ENCODE measurements at places on chromosomes 2 and 18.

GRCh38 chr2:228378696-228379425 lies 197.4 kb upstream of the SPHKAP start:
- DNase-seq: no peak

DNA sequence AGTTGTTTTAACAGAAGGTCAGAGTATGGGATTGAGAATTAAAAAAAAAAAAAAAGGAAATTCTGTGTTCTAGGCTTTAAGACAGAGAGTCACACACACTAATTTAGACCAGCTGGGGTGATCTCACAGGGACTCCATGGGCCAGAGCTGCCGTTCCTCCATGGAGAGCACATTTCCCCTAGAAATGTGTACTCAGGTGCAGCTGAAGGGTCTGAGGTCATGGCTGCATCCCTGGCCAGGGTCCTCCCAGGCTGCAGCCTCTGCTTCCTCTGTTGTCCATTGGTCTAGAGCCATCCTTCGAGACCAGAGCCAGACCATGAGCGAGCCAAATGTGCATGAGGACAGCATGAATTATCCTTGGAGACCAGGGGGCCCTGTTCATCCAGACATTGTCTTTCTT lies 190.1 kb upstream of the TNP1 start:
- no peak for DNase-seq

DNA sequence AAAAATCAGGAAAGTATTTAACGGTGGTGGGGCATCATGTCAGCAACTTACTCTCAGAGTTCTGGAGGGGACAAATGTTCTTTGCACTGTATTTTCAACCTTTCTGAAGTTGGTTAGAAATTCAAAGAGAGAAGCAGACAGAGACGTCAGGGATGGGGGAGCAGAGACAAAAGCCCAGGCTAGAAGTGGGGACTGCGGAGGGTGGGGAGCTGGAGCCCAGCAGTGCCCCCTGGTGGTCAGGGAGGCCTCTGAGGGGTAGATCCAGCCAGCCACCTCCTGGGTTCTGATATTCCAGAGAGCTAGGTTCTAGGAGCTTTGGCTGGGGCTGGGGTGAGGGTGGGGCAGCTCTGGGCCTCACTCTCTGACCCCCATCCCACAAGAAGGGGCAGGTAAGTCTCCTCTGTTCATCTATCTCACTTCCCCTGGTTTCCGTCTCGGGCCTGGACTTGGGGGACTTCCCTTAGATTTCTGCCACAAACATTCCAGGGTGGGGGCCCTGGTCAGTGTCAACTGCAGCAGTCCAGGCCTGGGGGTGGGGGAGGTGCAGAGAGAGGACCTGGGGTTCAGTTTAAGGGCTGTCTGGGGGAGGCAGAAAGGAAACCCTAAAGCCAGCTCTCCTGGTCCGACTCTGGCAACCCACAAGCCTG lies 8.9 kb downstream of the TNS1 start:
- peak; percentile 65 for DNase-seq

DNA sequence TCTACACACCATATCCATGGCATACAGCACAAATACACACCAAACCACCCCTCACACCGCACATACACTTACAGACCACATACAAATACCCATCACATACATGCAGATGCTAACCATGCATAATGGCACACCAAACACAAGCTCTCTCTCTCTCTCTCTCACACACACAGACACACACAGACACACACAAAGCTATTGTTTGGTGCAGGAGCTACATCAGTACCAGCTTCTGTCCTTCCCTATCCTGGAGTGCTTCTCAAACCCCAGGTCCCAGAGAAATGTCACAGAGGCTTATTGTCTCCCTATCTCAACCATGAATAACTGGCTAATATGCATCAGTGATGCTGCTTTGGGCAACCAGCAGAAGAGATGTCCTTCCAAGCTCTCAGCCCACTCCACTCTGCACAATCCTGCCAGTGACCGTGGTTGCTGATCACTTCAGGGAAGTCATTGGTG lies 36.5 kb upstream of the ST3GAL5 start:
- no peak for DNase-seq

DNA sequence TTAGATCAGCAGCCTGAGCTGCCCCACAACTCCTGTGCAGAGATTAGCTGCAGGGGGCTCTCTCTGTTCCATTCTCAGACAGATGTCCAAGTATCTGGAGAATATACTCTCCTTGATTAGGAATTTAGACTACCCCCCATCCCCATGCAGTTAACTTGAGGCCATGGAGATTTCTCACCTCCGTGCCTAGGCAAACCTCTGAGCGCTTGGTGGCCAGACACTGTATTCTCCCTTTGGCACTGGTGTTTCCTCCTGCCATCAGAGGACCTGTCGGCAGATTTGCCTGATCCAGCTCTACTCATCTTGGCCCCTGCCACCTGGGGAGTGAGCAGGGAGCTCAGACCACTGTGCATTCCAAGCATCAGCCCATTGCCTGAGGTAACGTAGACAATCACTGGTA lies 48.3 kb downstream of the ZNF804A start:
- DNase-seq: no peak

GRCh38 chr2:174121175-174121574 lies 127.2 kb downstream of the OLA1 start:
- DNase-seq: no peak

GRCh38 chr2:55399815-55400214 lies 19.8 kb downstream of the CCDC88A start:
- DNase-seq: no peak

- no peak for DNase-seq
These were observed 2.1 kb downstream of the COL4A4 start for GRCh38 chr2:227161947-227162346.

DNA sequence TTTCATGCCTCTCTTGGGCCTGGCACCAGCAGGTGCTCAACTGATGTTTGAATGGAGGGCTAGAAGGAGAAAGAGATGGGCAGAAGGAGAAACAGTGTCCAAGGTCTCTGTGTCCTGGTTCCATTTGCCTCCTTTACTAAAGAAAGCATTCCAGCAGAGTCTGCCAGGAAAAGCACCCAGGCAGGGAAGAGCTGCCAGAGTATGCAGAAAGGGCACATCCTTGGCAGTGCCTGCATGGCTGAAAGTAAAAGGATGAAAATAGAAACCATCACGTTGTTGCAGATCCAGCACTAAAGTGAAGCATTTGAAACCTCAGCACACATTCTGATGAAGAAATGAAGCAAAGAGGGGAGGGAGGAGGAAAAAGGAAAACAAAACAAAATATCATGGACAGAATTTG lies 142.2 kb downstream of the ESCO1 start:
- no peak for DNase-seq

DNA sequence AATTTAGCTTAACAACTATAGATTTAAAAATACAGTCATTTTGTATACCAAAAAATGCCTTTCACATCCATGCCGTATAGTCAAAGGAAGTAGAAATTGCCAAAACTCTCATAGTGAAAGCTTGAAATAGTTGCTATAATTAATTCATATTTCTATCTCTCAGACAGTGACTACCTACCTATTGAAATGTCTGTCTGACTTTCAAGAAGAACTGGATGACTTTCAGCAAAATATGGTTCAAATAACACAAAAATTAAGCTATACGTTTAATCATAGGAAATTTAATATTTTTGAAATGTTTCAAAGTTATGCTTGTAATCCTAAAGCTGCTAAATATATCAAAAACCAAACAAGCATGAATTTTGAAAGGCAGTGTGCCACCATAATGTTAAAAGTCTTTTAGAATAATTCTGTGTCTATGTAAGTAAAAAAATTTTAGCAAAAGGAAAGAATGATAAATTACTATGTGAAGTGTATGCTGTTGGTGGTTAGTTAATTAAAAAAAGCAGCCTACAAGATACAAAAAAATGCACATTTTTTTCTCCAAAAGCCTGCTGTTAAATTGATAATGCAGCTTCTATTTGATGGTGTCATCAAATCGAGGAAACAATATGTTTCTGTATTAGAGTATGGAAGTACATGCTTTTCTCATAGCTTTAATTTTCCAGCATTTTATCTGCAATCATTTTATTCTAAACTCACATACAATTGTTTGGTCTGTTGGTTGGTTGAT lies 57.7 kb upstream of the ST6GAL2 start:
- no peak for DNase-seq

- no peak for DNase-seq
These were observed 797.2 kb downstream of the SATB2 start for GRCh38 chr2:198660501-198660900.

- DNase-seq: no peak
These were observed 25.4 kb upstream of the MRPL19 start for GRCh38 chr2:75621228-75621627.

DNA sequence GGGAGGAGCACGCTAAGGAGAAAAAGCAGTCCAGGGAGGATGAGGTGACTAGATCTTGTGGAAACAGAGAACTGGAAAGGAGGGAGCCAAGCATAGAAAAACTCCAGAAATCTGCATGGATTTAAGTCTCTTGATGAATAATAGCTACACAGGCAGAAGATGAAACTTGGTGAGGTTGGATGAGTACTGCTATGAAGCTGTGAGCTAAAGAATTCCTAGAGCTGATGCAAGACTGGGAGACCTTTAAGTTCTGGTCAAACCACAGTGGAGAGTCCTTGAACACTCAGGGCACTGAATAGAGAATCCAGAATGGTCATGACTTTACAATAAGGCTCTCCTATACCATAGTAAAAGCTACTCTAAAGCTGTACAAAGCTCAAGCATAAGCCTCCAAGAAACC lies 18.4 kb upstream of the PIEZO2 start:
- no peak for DNase-seq

GRCh38 chr2:85803704-85804425 lies 50.1 kb downstream of the ATOH8 start:
- no peak for DNase-seq

GRCh38 chr2:23954325-23955014 lies 14.2 kb downstream of the UBXN2A start:
- DNase-seq: no peak

DNA sequence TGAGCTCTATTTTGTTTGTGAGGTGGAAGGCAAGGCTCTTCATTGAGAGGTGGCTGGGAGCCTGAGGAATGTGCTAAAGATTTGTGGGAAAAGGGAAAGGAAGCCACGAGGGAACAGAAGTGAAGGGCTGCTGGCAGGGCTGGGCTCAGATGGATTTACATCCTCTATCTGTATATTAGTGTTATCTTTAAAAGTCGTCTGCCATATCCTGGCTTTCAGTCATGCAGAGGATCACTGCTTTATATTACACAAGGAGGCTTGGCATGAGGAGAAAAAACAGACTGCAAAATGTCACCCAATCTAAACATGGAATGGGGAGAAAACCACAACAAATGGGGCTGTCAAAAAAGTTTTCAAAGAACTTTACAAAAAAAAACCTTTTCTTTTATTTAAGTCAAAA lies 434.4 kb downstream of the HRH4 start:
- DNase-seq: no peak
